ENCODE measurements at places on chromosomes 6 and 20. TPM values are rescaled to one million over a fixed set of nuclear protein-coding genes. Genes with fewer than 3 reads are reported as not detected.

The BEND6 gene
- 0.10 TPM for polyA plus RNA-seq

- DNase-seq, result no peak
Measured at GRCh38 chr6:145705561-145705960, 29.8 kb downstream of the EPM2A start.

- no peak for DNase-seq
Measured at GRCh38 chr6:100132005-100132404, 138.0 kb upstream of the MCHR2 start.

- no peak for DNase-seq
Measured at GRCh38 chr6:65545920-65546319, 161.1 kb downstream of the EYS start.

DNA sequence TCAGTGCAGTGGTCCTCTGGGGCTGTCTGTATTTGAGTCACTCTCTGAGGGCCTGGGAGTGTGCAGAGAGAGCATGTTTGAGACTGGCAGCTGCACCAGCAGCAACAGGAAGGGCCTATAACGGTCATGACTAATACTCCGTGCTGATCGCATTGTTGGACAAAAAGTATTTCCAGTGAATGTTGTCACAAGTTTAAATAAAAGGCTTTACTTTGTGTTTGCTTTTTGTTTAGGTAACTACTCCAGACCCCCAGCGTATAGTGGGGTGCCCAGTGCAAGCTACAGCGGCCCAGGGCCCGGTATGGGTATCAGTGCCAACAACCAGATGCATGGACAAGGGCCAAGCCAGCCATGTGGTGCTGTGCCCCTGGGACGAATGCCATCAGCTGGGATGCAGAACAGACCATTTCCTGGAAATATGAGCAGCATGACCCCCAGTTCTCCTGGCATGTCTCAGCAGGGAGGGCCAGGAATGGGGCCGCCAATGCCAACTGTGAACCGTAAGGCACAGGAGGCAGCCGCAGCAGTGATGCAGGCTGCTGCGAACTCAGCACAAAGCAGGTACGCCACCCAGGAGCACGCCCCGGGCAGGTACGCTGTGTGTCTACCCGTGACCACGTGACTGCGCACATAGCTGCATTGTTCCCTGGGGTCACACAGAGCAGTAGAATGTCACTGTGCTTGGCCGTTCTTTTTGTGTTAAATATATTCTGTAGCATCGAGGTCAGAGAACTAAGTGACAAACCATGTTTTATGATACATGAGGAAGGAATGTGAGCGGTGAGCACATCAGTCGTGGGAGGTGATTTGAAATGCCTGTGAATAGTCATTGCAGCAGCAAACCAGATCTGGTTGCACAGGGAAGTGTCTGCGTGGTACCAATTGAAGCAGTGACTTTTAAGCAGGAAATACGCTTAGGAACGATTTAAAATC, 174.7 kb downstream of the TMEM242 start:
- no peak for DNase-seq

GRCh38 chr6:135944120-135944519, 92.6 kb downstream of the PDE7B start:
- no peak for DNase-seq

GRCh38 chr6:137879299-137879698, 12.2 kb downstream of the TNFAIP3 start:
- DNase-seq, result no peak

Measured in HepG2 (cell line).